CD4-positive, alpha-beta T cell (primary cell): ENCODE measurements at places on chromosomes 16 and 17.

- DNase-seq: no peak
These were observed 60.1 kb downstream of the ARSG start for GRCh38 chr17:68351395-68351794.

DNA sequence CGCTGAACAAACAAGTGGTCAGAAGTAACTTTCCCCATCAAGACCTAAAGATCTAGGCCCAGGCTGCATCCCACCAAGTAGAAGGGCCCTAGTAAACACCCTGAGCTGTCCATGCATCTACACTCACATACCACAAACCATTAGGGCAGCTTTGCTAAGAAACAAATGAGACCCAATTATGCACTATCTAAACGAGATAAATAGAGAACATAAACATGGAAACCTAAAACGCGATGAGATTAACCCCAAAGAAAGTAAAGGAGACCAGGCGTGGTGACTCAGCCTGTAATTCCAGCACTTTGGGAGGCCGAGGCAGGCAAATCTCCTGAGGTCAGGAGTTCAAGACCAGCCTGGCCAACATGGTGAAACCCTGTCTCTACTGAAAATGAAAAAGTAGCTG is 5.8 kb downstream of the TXNDC11 start:
- no peak for DNase-seq

DNA sequence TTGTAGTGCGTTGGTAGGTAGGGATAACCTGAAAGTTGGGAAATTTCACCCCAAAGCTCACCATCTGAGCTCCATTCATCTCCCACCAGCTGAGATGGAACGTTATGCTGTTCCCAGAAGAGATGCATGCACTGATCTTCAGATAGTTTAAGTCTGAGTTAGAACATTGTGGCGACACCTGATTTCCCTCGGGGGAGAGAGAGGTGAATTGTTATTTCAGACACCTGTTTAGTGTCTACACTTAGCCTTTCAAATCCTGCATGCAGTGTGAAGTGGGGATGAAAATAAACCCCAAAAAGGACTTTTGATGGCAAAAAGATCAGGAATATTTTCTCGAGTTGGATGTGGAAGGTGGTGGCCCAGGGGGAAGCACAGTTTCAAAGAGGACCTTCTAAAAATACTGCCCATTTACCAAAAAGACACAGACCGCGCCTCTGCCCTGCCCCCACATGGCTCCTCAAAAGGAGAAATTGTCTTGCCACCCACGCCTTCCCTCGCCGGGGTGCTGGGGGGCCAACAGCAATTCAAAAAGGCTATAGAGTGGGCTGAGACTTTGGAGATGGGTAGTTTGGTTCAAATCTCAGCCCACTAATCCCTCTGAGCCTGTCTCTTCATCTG is 11.4 kb downstream of the CIITA start:
- DNase-seq: no peak

GRCh38 chr16:19757762-19758595 is 39.9 kb downstream of the IQCK start:
- DNase-seq: no peak
